ENCODE measurements at places on chromosomes 2 and 18.

GRCh38 chr18:77870199-77870598 lies 620.6 kb downstream of the GALR1 start:
- DNase-seq = no peak

GRCh38 chr2:45268631-45269030 lies 259.4 kb upstream of the SIX2 start:
- DNase-seq = no peak

GRCh38 chr2:146523196-146523595 lies 1321.6 kb upstream of the ACVR2A start:
- DNase-seq = no peak

DNA sequence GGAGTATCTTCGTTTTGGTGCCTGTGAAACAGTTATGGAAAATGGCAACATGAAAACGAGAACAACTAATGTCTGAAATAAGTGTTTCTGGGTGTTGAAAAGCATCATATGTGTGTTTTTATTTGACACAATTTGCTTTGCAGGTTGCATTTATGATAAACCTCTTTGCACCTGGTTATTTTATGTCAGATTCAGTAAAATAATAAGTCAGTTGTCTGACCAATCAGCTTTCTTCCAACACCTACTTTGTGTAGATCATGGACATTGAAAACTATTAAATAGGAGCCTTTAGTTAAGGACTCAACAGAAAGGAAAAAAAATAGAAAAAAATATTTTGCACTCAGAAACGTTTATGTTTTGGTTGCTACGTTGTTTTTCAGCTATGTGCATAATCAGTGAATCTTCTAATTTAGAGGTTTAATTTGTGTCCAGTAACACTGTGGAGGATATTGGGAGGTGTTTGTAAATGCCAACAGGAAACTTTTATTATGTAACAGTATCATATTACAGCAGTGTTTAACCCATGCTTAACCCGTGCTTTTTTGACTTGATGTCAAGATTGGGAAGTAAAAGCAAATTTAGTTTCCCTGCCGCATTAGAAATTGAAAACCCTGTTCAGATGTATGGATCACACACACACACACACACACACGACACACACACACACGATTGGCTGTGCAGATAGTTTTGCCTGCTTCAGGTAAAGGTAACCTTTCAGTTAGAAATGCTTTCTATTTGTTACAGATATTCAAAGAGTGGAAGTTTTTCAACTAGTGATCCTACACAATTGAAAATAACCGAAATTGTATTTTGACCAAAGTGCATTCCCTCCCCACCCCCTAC lies 2.6 kb downstream of the PKP4 start:
- no peak for DNase-seq

DNA sequence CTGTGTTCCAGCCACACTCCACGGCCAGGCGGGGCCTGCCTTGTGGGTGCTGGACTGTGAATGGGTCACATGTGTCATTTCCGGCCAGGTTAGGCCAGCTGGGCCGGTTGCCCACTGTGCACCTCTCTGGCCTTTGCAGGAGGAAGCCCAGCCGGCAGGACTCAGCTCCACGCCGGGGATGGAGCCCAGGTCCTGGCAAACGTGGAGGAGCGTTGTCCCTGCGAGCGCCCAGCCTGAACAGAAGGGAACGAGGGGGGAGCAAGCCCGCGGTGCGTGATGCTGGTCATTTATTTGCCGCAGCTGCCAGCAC lies 152.9 kb downstream of the PXDN start:
- no peak for DNase-seq

GRCh38 chr2:53429901-53430300 lies 337.7 kb upstream of the CHAC2 start:
- DNase-seq = no peak
